ENCODE measurements at places on chromosomes 3 and 15.

GRCh38 chr3:15291589-15292541 is 40.5 kb downstream of the SH3BP5 start:
- no peak for DNase-seq

DNA sequence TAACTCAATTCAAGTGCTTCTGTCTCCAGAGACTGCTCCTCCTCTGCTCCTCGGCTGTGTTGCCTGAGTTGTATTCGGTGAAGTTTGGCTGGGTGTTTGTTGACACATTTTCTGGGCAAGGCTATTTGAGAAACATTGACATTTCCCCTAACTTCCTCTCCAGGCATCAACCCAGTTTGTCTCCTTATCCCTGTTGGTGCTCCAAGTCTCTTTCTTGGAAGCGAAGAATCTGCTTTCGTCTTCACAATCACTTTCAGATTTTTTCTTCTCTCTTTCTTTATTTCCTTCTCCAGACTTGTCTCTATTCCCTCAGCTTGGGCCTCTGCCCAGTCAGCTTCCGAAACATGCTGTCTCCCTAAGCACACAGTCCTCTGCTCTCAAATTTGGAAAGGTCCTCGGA is 84.7 kb downstream of the ETV5 start:
- DNase-seq = no peak

GRCh38 chr15:39670687-39671086 is 89.8 kb downstream of the THBS1 start:
- no peak for DNase-seq

DNA sequence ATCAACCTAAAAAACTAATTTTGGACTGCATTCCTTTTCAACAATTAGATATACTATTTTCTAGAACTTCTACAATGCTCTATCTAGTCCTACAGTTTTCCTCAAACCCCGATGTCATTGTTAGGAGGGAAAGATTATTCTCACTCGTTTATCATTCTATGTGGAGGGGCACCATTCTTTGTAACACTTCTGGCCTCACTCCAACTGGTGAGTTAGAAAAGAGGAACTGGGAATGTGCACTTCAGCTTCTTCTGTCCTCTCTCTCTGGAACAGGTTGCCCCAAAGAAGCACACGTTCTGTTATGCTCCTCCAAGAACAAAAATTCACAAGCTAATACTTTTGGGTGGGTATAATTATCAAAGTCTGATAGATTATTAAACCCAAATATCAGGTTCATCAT is 137.9 kb downstream of the UACA start:
- no peak for DNase-seq

- DNase-seq = no peak
Observed at GRCh38 chr15:99114511-99115299, 9.8 kb downstream of the SYNM start.

DNA sequence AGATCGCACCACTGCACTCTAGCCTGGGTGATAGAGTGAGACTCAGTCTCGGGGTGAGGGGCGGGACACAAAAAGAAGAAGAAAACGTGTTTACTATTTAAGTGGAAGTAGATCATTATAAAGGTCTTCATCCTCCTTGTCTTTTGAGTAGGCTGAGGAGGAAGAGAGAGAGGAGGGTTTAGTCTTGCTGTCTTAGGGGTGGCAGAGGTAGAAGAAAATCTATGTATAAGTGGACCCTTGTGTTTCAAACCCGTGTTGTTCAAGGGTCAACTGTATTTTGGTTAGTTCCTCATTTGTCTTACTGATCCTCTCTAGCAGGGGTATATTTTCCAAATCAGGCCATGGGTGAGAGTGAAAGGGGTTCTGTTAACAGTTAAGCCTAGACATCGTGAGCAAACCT is 40.1 kb downstream of the TRIM71 start:
- DNase-seq = no peak

DNA sequence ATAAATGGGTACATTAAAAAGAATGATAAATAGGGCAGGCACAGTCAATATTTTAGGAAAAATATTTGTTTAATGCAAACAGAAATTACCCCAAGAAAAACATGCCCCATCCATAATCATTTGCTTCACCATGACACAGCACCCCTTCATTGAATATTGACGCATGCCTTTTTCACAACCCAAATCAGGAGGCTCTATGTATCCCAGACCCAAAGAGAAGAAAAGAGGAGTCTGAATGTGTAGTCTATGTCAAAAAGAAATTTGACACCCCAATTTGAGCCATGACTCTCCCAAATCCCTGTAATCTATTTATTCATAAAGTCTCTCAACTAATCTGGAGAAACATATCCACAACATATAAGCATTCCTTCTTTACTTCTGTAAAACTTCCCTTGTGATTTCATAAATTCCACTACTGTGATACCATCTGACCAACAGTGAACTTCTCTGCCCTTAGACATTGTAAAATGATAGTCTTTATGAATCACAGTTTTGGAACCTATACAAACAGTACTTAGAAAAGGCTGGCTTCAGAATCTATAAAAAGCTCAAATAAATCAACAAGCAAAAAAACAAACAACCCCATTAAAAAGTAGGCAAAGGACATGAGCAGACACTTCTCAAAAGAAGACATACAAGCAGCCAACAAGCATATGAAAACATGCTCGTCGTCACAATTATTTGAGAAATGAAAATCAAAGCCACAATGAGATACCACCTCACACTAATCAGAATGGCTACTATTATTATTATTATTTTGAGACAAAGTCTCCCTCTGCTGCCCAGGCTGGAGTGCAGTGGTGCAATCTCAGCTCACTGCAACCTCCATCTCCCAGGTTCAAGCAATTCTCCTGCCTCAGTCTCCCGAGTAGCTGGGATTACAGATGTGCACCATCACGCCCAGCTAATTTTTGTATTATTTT is 53.4 kb upstream of the XRN1 start:
- no peak for DNase-seq

GRCh38 chr15:62506217-62506805 is 341.2 kb upstream of the C2CD4B start:
- no peak for DNase-seq

GRCh38 chr3:10428406-10429091 is 76.8 kb downstream of the ATP2B2 start:
- DNase-seq = no peak

DNA sequence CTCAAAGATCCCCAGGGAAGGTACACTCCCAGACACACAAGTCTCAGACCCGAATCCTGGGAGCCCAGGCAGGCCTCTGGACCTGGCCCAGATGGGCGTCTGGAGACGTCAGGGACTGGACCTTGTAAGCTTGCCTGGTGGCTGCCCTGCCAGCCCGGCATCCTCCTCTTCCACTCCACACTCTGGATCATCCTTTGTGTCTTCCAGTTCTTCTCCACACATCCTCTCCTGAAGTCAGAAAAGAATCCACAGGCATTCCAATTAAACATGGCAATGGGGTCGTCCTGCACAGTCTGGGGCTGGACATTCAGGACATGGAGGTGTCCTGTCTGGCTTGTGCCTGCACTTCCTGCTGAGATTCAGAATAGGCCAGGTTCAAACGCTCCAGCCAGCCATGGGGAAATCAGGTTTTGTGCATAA is 208.8 kb upstream of the IGF1R start:
- no peak for DNase-seq

DNA sequence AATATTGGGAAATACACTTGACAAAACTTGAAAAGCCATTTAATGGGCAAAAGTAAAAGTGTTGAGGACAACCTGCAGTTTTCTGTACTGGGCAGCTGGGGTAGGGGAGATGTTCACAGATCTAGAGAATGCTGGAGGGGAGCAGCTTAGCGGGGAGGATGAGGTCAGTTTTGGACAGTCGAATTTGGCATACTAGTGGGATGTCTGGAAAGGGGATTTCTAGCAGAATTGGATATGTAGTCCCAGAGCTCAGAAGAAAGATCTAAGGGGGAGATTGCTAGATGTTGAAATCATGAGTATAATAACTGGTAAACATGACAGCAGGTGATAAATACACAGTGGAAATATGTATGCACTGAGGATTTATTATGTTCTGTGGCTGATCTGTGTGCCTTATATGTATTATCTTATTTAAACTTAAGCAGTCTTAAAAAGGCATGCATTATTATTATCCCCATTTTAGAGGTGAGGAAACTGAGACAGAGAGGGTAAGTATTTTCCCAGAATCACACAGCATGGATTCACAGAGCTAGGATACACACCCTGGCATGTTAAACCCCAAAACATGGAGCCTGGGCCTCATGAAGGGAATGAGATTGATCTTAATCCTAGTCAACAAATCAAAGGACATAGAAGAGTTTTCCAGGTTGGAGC is 42.7 kb downstream of the TLNRD1 start:
- no peak for DNase-seq

DNA sequence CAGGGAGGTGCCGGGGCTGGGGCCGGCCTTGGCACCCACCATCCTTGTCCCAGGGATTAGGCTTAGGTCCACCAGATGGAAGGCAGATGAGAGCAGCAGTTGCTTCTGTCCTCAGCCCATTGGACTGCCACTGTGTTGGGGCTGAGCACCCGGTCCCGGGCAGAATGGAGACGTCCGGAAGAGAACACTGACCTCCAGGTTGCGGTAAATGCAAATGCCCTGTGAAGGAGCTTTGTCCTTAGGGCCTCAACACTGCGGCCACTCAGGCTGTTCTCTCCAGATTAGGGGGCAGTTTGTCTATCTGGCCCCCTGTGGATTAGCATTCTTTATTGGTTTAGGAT is at the start of gene SERINC4:
Gene SERINC4 (minus strand): TSS at position 276 of the 341 bp plus-strand sequence. CDS start 234 bp downstream, at position 42.
- no peak for DNase-seq

GRCh38 chr15:71691458-71692417 is 118.6 kb upstream of the NR2E3 start:
- no peak for DNase-seq

DNA sequence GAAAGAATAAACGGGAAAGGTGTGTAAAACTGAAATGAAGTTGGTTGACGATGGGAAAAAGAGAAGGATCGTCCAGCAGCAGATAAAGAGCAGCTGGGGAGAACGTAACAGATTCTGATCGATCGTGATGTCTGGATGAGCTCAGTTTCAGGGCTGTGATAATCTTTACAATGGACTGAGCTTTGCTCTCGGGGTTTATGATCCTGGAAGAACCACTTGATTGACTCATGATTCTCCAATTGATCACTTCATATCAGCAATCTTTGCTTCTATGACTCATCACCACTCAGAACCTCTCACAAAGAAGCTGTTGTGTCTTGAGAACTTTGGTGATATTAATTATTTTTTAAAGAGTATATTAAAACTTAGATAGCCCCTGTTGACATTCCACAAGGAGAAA is 690.7 kb downstream of the TUSC7 start:
- DNase-seq = no peak

DNA sequence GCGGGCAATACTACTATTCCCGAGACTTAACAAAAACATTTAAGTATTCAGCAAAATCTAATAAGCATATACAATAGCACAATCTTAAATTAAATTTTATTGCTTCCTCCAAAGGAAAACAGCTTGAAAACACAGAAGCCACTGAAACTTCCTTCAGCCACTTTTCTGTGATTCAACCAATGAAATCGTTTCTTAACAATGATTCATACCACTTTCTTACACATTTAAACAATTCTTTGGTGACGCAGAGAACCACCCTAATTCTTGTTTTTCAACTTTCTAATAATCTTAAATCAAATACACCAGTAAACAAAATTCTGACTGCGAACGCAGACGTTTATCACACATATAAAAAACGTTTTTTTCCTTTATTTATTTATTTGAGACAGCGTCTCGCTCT is 4.1 kb downstream of the TJP1 start:
- no peak for DNase-seq

DNA sequence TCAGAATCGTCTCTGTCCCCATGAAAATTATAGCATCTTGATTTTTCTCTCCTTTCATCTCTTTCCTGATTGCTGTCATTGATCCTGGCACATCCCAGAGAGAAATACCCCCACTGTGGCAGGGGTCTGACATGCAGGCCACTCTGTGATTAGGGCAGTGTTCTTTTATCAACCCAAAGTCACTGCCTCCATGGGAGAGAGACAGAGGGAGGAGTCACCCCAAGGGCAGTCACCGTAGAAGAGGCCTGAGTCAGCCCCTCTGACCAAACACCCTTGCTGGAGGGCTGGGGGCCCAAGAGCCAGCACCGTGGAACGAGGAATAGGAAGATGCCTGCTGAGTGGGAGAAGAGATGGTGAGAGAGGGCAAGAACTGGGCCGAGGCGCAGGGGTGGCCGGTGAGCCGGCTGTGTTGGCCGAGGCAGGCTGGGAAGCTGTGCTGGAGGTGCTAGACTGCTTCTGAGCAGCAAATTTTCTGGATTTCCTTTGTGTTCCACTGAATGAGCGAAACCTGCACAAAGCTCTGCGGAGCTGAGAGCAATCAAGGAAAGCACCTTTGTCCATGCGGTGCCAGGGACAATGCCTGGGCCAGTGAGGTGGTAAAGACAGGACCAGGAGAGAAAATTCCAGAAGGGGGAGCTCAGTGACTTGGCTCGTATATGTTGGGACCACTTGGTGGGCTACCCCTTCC is 103.8 kb downstream of the ADCY5 start:
- DNase-seq = no peak

- DNase-seq = no peak
Observed at GRCh38 chr15:42108189-42108588, 13.8 kb upstream of the PLA2G4D start.

DNA sequence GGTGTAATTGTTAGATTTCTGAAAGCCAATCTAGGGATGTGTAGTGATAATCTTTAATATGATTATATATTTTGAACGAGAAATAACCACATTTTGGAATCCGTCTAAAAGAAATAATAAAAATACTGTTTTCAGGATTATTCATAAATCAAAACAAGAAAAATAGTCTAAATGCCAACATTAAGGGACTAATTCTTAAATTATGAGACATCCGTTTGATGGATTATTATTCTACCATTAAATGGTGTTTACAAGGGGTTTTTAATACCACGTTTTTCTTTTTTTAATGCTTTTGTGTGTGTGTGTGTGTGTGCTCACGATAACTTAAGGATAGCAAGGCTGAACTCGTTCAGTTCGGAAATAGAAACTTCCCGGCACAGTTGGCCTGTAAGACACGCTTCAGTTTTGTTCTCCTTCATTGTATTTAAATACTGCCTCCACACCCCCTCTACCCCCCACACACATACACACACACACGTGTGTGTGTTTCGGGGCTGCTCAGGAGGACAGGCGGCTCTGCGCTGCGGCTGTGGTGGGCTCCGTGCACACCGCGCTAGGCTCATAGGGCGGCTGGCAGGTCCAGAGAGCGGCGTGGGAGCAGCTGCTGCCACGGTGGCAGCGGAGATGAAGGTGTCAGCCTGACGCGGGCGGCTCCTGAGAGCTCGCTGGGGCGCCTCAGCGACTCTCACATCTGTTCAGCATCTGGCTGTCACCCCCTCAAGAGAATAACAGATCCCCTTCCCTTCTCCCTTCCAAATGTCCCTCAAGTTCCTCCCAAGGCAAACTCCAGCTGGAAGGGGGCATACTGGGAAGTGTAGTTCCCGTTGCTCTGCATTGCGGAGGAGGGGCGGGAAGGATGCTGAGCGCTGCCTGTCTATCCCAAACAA is 23.0 kb upstream of the ANP32A start:
- peak; percentile 79 for DNase-seq

GRCh38 chr3:133276594-133276993 is 123.3 kb upstream of the BFSP2 start:
- DNase-seq = no peak

- no peak for DNase-seq
Observed at GRCh38 chr15:95489103-95489502, 841.4 kb upstream of the NR2F2 start.

Measured in right kidney (tissue), 9 donors.